ENCODE measurements at places on chromosomes 6 and 20.

DNA sequence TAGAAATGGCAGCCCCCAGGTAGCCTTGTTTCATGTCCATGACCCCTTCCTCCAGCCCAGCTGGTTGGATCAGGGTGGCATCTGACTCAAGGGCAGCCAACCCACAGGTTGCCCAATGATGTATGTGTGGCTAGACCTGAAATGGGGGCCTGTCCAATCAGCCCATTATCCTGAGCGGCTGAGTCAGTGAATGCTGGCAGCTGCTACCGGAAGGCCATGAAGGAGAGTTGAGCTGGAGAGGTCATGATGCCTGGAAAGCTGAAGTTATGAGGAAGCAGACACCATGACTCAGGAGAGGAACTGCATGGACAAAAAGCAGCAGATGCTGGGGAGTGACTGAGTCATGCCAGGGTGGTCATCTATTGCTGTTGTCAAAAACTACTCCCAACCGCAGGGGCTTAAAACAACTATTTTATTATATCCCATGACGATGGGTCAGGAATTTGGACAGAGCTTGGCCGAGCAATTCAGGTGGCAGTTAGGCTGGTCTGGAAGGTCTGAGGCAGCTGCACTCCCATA, 67.3 kb downstream of the MDGA1 start:
- no peak for DNase-seq

GRCh38 chr6:4153514-4153985, 18.2 kb upstream of the ECI2 start:
- DNase-seq: no peak

DNA sequence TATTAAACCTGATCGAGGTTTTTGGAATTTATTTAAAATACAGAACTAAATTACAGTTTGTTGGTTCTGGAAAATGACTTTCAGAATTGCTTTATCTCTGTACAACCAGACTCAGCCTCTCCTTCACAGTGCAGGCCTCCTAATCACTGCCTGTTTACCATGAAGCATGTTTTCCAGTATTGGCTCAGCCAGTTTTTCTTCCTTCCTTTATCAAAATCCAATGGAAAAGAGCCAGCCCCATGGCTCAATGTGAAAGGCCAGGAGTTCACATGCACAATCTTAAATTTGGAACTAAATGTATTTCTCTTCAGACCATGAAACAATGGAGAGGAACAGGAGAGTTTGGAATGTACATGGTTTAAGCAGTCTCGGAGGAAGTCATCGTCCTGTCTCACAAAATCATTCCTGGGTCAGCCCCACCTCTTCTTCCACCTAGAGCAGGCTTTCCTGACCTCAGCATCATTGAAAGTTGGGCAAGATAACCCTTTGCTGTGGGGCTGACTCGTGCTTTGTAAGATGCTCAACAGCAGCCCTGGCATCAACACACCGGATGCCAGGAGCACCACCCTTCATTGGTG, 680.9 kb upstream of the AGPAT4 start:
- DNase-seq: no peak

DNA sequence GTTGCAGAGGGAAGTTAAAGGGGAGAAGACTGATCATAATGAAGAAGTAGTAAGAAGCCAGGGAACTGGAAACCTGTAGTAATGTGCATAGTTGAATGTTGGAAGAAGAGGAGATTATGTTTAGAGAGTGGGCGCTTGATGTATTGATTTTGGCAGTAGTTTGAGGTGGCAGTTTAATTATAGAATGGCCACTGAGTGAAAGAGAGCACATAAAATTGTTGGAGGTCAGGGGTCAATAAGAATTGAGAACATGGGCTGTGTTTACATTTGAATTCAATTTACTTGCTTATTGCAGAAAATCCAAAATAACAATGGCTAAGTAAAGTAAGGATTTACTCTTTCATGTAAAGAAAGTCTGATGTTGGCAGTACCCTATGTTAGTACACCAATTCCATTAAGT, 15.7 kb downstream of the VTA1 start:
- DNase-seq: no peak

GRCh38 chr20:62624325-62624690, 18.0 kb upstream of the SLCO4A1 start:
- no peak for DNase-seq

GRCh38 chr6:157768304-157768703, 54.7 kb upstream of the SNX9 start:
- DNase-seq: no peak

All from stimulated activated CD8-positive, alpha-beta memory T cell treated with anti-CD3 and anti-CD28 coated beads, Interleukin-7, amount 100 ng/mL, for 24 hours (primary cell).